ENCODE measurements at places on chromosomes 7 and 10.

DNA sequence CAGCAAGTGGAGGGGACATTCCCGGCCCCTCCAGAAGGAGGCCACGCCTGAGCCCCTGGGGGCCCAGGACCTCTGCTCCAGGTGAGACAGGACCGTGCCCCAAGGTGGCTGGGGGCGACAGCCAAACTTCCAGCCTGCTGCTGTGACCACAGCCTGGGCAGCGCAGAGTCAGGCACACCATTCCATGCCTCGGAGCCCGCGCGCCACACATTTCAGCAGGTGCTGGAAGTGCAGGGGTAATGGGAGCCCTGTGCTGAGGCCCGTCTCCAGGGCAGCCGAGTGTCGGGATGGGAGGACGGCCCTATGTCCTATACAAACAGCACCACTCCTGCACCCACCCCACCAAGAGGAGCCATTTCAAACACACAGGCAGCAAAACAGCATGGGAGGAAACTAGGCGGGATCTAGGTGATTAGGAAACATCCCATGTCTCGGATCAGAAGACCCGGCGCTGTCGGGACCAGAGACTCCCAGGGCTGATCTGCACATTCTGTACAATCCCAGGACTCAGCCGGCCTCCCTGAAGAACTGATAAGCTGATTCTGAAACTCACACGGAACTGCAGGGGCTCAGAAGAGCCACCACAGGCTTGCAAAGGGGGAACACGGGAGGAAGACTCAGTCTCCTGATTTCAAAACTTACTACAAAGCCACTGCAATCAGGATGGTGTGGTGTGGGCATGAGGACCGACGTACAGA lies 272.3 kb downstream of the ELFN1 start:
- no peak for DNase-seq

GRCh38 chr7:25002786-25003185 lies 22.8 kb upstream of the OSBPL3 start:
- no peak for DNase-seq

DNA sequence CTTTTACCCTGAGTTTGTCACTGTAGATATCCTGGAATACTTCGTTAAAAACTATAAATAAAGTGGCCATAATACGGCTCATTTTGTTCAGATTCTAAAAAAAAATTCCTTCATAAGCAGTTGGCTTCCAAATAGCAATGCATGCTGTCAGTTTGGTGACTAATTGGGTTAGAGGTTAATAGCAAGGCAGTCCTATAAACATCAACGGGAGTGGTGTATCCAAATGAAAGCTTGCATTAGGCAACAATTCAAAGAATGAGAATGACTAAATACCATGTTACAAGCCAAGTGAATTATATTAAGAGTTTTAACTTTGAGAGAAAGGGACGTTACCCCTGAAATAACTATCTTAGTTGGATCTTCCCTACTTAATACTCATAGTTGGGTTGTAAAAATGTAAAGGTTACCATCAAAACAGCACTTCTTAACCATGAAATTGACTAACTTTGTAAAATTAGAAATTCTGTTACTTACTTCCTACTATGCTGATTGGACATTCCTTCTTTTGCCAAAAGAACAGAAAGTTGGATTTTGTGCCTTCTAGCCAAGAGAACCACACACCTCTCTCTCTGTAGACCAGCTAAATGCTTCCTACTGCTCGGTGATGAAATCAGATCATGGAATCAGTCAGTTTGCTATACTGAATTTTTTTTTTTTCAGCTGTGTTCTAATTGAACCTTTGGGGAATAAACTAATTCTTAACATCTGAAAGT lies 98.0 kb downstream of the KAT6B start:
- no peak for DNase-seq

- no peak for DNase-seq
Measured at GRCh38 chr7:113085781-113086390, 741 bp downstream of the GPR85 start.

- DNase-seq, result no peak
Measured at GRCh38 chr10:77889277-77889903, 37.2 kb downstream of the DLG5 start.

DNA sequence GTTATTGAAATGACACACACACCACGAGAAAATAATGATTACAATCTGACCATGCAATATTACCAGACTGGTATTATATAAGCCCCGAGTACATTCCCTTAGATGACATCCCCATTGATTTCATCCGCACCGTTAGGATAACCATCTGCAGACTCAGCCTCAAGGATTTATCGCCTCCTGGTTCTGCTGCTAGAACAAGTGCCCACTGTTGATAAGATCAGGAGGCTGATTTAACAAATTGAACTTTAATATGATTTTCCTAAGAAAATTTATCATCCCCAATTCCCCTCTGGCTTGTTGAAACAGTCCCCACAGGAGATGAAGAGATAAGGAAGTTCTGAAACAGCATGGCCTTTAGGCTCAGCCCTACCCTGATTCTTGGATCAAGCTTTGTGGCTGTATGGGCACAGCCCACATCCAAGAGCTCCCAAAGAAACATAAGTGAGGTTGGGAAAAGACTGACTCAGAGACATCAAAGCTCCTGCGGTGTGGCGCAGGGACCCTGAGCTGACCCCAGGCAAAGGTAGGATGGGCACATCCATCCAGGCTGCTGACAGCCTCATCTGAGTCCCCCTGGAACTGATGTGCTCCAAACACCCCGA lies 59.2 kb upstream of the CHCHD3 start:
- no peak for DNase-seq

- no peak for DNase-seq
Measured at GRCh38 chr10:75400163-75400770, 1.3 kb downstream of the ZNF503 start.

Data from CD4-positive, alpha-beta T cell treated with Interleukin-12 subunit alpha and Interleukin-12 subunit beta, for 1 hour (primary cell).